Stimulated activated CD4-positive, alpha-beta T cell treated with anti-CD3 and anti-CD28 coated beads, TNF-alpha, amount 100 ng/mL, for 4 hours (primary cell): ENCODE measurements at places on chromosomes 3 and 15.

- DNase-seq, result peak; percentile 22
These were observed 19.5 kb downstream of the PPCDC start for GRCh38 chr15:75042730-75043508.

DNA sequence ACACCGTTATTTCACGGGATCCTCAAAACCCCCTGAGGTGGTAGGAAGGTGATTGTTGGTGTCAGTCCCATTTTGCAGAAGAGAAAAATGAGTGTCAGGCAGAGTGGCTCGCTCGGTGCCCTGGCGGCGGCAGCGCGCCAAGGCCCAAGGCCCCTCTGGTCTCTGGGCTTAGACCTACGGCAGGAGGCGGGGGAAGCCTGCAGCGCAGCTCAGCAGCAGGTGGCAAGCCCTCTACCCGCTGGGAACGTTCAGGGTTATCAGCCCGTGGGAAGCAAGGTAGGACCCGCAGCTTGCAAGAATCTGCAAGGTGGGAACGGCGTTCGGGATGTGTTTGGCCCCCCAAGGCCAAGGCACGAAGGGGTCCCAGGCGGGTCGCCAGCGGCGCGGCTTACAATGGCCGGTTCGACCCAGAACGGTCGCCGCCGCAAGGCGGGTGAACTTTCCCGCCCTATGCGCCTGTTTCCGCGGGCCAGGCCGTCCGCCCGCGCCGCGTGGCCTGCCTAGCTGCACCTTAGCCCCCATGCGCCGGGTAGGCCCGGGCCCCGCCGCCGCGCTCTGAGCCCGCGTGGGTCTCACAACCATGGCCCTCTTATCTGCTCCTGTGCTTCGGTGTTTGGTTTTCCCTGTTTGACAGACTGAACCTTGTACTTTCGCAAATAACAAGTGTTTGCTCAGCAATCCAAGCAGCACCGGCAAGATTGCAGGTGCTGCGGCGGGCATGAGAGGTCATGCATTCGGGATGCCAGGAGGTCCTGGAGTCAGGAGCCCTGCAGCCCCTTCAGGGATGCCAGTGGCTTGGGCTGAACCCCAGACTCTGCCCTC, 39.7 kb downstream of the CCNL1 start:
- DNase-seq, result no peak

DNA sequence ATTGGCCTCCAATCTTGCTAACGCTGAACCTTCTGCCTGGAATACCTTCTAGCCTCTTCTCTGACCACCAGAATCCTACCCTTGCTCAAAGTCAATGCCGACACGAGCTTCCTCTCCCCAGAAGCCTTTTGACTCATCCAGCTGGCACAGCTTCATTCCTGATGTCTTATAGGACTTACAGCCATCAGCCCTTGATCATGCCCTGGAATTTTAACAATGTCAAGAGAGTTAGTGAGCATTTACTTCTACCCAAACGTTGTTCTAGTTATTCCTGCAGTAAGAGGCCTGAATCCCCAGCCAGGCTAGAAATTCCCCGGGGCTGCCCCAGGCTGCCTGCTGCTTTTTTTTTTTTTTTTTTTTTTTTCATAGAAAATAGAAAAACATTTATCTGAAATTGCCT, 3.9 kb downstream of the CYP1A2 start:
- DNase-seq, result no peak

DNA sequence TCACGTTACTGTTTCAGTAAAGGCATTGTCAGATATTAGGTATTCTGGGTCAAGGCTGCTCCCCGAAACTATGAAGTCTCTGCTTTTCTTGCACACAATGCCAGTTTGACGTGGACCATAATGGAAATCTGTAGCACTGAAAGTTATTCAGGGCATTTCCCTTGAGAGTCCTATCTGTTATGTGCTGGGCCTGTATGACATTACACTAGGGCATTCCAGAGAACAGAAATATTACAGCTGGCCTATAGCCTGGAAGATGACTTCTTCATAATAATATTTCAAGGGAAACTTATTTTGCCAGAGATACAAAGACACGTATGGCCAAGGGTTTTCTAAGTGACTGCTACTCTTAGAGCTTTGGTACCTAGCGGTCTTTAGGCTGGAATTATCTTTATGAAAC, 613.6 kb upstream of the CBLB start:
- no peak for DNase-seq

- DNase-seq, result no peak
These were observed 132.9 kb upstream of the LRRFIP2 start for GRCh38 chr3:37307321-37307720.

GRCh38 chr3:160006282-160007163, 17.9 kb downstream of the IL12A start:
- DNase-seq, result no peak

DNA sequence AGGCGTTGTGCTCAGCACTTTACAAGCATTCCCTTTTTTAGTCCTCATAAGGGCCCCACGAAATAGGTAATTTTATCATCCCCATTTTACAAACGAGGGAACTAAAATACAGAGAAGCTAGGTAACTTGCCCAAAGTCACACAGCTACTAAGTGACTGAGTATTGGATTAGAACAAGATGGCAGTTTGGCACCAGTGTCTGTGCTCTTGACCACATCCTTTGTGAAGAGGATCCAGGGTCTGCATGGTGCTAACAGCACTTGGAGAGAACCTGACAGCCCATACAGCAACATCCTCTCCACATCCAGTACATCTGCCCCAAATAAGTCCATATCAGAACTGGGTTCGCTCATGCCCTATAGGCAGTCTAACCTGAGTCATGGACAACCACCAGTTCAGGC, 21.8 kb upstream of the DAPK2 start:
- no peak for DNase-seq

- DNase-seq, result no peak
These were observed 4.4 kb upstream of the ACAP2 start for GRCh38 chr3:195447201-195447600.

DNA sequence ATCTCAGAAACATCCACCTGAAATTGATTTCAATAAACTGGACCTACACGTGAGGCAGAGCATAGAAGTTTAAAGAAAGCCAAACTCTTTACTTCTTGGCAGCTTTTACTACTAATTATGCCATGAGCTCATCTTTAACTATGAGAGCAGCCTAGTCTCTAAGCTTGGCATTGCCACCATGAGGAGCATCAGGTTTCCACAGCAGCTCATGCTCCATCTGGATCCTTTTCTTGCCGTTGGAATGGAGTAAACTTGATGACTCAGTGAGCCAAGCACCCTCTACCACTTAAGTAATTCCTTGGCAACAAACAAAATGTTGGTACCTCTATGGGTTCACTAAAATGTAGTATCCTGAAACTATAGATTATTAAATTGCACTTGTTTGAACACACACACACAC, 583.2 kb downstream of the EPHA3 start:
- DNase-seq, result no peak

DNA sequence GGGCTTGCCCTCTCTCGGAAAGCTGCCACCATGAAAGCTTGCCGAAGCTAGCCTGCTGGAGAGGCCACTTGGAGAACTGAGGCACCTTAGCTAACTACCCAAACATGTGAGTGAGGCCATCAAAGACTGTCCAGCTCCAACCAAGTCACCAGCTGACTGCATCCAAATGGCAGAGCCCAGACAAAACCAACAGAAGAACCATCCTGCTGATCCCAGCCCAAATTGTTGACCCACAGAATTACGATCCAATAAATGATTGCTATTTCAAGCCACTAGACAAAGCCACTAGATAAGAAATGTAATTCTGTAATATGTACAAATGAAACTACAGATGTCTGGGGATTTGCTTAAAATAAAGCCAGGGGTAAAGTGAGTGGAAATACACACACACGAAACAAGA, 109.8 kb upstream of the TRPM1 start:
- DNase-seq, result no peak

DNA sequence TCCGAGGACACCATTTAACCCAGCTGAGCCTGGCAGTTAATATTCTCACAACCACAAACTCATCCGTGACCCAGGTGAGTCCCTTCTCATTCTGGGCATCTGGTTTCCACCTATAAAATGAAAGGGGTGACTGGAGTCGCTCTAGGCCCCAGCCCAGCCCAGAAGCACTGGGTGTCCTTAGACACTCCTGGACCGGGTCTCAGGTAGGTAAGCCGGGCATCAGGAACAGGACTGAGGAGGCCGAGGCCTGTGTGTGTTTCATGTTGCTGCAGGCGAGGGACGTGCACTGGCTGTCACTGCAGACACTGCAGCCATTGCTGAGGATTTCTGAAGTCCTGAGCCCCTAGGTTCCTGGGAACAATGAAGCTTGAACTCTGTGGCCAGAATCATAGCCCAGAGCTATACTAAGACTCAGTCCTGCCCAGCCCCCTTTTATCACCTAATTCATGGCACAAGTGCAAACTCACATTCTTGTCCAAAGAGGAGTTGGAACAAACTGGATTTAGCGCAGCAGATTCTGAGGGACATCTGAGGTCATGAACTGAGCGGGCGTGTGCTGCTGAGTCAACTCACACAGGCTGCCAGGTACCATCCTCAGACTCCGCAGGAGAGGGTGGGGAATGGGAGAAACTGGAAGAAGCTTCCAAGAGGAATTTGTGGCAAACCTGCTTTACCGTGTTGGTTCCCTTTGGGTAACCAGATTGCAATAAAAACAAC, 184.9 kb downstream of the FAM43A start:
- DNase-seq, result no peak

GRCh38 chr3:162437480-162437879, 940.9 kb downstream of the OTOL1 start:
- DNase-seq, result no peak

DNA sequence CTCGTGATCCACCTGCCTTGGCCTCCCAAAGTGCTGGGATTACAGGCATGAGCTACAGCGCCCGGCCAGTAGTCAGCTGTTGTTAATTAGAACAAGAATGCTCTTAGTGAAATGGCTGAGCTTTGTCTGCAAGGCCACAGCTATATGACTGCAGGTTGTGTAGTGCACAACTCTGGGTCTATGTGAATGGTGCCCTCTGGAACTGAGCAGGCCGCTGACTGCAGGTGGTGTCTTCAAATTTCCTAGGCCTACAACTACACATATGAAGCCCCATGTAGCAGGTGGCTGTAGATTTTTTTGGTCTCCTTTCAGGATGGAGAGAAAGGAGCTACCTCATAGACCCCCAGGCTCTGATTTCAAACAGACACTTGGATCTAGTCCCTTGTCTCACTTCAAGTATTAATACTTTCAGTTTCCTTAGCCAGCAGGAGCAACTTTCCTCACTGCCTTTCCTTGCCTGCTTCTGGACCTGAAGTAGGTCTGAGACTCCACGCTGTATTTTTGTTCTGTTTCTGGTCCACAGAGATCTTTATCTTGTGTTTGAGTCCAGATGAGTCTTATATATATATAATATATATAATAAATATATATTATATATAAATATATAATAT, 86.9 kb downstream of the C3orf80 start:
- no peak for DNase-seq

- DNase-seq, result no peak
These were observed 33.9 kb downstream of the RLBP1 start for GRCh38 chr15:89187301-89187985.
